ENCODE measurements at places on chromosomes 4 and X.

DNA sequence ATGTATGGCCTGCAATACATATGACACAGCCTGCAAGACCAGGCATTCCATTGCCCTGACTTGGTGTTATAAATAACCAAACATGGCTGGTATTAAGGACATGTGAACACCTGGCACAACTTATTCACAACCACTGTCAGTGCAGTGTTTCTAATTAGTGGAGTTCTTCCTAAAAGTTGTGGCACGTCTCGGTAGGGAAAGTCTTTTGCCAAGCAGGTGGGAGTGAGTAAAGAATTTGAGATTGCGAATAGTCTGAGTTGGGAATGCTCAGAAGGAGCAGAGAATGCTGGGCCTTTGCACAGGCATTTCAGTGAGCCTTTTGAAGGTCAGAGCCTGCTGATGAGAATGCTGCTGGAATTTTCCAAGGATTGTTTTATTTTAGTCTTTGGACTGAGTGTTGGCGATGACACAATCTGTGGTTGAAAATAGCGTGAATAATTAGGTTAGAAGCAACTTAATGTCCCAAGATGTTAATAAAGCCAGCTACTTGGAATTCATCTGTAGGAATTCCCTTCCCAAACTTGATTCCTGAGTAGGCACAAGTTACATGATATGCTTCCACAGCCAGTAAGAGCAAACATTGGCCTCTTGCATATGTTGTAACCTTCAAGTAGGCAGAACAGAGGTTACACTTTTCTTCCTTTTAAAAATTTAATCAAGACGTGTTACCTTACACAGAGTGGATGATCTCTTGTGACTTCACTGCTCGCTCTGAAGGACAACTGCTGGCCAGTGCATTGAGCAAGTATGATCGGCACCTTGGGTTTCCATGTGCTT is 83.6 kb upstream of the PGRMC2 start:
- peak; percentile 70 for DNase-seq

DNA sequence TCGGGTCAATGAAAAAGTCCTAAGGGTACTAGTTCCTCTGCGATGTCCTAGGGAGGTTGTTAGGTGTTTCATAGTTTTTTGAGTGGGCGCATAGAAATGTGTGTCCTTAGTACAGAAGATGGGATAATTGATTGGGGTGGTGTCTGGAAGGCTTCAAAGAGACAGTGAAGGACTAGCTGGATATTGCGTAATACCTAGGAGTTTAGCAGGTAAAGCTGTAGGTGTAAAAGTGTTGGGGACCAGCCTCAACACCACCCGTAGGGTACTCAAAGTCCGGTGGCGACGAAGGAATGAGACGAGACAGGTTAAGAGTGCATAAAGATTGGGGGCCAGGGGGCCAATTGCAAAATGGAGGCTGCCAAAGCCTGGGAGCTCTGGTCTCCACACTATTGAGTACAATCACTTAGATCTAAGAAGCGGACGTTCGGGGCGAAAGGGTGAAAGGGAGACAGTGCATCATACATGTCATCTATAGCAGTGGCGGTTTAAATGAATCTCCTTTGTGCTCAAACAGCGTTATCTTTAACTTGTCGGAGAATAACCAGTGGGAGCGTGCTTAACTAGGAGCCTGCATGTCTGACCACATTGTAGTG is 1.0 kb downstream of the TRMT44 start:
- no peak for DNase-seq

GRCh38 chrX:74272230-74272629 is 31.8 kb upstream of the ZCCHC13 start:
- no peak for DNase-seq

- peak; percentile 29 for DNase-seq
These were observed 154.1 kb downstream of the RASL11B start for GRCh38 chr4:53016099-53016820.

DNA sequence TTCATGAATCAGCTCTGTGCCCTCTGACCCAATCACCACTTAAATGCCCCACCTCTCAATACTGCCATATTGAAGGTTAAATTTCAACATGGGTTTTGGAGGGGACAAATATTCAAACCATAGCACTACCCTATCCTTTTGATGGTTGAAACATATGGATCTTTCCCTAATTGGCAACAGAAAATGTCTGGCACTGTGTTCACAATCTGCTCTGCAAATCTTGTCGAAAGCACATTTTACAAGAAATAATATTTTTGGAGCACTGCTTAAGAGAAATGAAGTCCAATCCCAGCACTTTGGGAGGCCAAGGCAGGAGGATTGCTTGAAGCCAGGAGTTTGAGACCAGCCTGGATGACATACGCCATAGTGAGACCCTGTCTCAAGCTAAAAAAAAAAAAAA is 130.6 kb upstream of the FAM9C start:
- DNase-seq: no peak

DNA sequence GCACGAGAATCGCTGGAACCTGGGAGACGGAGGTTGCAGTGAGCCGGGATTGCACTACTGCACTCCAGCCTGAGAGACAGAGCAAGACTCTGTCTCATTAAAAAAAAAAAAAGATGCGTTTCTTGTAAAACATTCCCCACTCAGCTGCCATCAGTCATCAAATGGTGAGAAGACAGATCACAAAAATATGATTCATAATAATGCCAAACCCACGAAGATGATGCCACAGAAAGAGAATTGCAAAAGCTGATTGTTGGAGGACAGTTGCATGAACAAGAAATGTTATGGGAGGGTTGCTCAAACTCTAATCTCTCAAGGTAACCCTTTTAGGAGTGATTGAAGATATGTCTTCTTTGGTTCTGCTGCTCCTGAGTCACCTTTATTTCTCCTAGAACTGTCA is 21.4 kb upstream of the SMIM14 start:
- DNase-seq: peak; percentile 9

DNA sequence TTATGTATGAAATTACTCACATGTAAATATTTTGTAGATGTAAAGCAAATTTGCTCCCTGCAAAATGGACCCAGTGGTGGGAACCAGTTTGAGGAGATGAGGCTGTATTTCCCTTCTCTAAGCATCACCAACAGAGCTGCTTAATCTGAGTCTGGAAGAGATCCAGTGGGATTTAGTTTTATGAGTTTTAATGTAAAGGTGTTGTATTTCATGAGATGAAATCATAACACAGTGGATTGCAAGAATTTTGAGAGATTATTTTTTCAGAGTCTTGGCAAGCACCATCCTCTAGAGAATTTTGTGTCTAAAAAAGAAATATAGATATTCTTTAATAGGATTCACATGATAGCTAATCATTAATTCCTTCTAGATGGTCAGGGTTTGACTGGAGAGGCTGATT is 35.6 kb upstream of the SFRP2 start:
- no peak for DNase-seq

DNA sequence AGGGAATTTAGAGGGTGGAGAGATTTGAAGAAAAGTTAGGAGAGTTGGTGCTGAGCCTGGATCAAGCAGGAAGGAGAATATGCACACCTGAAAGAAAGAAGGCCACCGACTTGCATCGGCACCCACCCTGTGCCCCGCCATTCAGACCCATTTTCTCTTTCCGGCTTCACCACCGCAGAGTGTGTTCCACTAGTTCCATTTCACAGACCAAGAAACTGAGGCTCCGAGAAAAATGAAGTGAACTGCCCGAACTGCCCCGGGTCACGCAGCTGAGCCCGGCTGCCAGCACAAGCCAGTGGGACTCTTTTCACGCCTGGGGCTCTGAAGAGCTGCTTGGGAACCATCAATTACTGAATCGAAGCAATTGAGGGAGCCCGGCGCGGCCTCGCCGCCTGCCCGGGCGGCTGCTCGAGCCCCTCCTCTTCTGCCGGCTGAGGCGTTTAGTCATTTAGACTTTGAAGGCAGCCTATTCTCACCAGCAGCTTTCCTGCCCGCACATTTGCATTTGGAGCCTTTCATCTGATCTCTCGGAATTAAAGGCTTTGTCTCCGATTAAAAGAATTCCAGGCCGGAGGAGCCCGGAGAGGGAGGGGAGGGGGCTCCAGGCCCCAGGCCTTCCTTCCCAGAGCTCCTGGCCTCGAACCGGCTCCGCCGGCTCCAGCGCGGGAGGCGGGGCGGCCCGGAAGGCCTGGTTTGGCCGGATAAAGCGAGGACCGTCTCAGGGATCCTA is 140.2 kb upstream of the PJA1 start:
- DNase-seq: no peak

DNA sequence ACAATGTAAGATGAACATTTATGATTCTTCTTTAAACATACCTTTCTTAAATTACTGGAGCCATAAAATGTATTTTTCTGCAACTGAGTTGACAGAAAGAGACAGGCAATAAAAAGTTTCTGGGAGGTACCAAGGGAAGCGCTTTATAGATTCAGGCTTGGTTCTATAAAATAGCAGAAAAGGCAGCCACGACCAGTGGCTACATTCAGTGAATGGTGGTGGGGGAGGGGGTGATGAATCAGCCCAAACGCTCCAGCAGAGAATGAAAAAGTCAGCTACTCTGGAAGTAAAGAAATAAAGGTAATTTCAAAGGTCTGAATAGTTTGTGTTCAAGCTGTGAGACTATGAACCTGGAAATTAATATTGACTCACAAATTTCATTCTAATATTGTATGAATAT is 456.1 kb downstream of the KCTD8 start:
- no peak for DNase-seq

GRCh38 chr4:160373911-160374310 is 1271.0 kb downstream of the RAPGEF2 start:
- no peak for DNase-seq

DNA sequence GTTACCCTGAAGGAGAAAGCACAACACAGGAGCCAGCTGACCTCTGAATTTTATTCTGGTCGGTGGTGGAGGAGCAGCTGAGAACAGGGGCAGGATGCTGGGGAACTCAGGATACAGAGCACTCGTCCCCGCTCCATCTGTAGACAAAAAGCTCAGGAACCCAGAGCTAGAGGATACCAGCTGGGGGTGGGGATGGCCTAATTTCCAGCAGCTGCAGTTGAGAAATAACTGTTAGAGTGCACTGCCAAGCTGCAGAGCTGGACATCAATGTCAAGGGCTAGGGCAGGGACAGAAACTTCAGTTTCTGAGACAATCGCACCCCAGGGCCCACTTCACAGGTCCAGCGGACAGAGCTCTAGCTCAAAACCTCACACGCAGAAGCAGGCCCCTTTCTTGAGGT is 122.1 kb upstream of the GUCY1A1 start:
- DNase-seq: no peak

- no peak for DNase-seq
These were observed 125.9 kb downstream of the SHISA3 start for GRCh38 chr4:42523066-42523718.

DNA sequence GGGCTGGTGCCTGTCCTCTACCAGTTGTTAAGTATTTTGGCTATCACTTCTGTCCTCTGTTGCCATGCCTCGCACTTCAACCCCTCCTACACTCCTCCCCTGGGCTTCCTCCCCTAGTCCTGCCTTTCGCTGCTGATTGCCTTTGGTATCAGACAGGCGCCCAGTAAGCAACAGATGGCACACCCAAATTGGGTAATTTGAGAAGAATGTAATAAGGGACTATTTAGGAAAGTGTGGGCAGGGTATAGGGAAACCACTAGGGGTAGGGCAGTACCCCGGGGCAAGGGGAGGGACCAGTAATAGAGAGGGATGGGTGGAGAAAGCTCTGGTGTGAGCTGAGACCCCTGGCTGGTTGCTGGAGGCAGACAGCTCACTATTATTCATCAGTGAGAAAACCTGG is 172.7 kb upstream of the USP9X start:
- no peak for DNase-seq

- no peak for DNase-seq
These were observed 120.1 kb downstream of the GC start for GRCh38 chr4:71663780-71664179.

DNA sequence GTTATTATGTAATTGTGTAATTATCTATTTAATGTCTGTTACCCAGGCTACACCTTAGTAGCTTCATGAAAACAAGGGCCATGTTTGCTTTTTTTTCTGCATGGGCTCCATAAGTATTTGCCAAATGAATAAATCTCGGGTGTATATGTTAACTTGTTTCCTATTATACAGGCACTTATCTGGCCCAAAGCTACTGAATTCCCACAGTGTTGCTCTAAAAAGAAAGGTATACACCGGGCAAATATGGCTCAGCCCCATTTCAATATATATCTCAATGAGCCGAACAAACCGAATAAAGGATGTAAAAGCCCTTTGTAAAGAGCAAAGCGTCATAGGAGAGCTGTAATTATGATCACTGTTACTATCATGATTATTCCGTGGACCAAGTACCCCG is 767 bp downstream of the PAQR3 start:
- no peak for DNase-seq

DNA sequence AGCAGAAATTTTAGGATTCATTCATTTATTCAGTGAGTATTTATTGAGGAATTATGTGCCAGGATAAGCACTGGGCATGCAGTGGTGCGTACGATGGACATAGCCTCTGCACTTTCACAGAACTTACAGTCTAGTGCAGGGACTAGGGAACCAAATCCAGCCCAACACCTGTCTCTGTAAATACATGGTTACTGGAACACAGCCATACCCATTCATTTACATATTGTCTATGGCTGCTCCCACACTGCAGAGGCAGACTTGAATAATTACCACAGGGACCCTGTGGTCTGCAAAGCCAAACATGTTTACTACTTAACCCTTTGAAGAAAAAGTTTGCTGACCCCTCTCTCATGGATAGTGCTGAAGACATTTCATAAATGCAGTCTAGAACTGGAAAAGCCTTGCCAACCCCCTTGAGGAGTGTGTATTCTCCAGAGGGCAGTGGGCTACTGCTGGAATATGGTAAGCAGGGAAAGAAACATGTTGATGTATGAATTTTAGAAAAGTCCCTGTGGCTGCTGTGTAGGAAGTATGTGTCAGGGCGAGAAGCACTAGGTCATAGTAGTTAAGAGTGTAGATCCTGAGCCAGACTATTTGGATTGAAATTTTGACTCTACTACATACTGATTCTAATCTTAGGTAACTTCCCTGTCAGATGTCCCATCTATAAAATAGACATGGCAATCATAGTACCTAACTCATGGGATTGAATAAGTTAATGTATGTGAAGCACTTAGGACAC is 75.5 kb downstream of the GALNT7 start:
- no peak for DNase-seq

GRCh38 chrX:46588263-46588662 is 14.7 kb downstream of the CHST7 start:
- DNase-seq: no peak

- no peak for DNase-seq
These were observed 23.5 kb downstream of the AWAT2 start for GRCh38 chrX:70026112-70026850.

- peak; percentile 22 for DNase-seq
These were observed 486 bp downstream of the CLCN3 start for GRCh38 chr4:169620880-169621248.

- DNase-seq: peak; percentile 30
These were observed 22.3 kb downstream of the TMEM31 start for GRCh38 chrX:103733017-103733416.

GRCh38 chr4:94843216-94843615 is 85.5 kb downstream of the BMPR1B start:
- no peak for DNase-seq

All from foreskin fibroblast (primary cell).